Omental fat pad (tissue), 4 donors: ENCODE measurements at places on chromosomes 5 and 9.
A peak's percentile ranks its signal among the peaks of the same experiment; 100 is the strongest.

- DNase-seq: peak; percentile 77
Measured at GRCh38 chr5:172443441-172444109, 10.8 kb downstream of the SH3PXD2B start.

DNA sequence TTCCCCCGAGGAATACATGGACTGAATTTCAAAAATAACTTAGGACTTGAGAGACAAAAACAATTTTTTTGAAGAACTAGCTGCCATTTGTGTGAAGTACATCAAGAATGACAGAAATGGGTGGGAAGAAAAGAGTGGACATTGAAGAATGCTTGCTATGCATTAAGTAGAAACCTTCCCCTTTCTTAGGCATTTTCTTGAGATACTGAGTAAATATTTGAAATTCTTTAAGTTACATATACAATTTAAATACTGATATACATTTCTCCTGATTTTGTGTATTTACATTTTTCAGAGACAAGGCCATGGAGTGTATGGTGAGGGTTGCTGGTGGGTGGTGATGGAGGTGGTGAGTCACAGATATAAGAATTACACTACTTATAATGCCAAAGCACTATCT is 319.3 kb upstream of the ADAMTSL1 start:
- DNase-seq: no peak

DNA sequence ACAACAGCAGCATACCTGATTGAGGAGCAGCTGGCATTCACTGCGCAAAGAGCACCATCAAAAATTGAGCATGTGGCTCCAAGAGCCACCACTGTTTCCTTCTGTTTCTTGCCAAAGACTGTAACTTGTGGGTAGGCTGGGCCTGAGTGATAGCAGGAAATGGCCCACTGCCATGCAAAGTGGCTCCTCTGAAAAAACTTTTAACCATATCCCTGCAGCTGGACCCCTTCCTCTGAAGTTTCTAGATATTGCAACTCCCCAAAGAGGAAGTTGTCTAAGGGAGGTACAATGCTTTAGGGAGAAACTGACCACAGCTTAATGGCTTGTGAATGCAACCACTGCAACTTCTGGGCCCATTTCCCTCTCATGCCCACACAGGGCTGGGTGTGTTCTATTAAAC is 355.4 kb upstream of the PDE4D start:
- DNase-seq: no peak

GRCh38 chr5:31962351-31962751 is 211.8 kb downstream of the GOLPH3 start:
- no peak for DNase-seq

DNA sequence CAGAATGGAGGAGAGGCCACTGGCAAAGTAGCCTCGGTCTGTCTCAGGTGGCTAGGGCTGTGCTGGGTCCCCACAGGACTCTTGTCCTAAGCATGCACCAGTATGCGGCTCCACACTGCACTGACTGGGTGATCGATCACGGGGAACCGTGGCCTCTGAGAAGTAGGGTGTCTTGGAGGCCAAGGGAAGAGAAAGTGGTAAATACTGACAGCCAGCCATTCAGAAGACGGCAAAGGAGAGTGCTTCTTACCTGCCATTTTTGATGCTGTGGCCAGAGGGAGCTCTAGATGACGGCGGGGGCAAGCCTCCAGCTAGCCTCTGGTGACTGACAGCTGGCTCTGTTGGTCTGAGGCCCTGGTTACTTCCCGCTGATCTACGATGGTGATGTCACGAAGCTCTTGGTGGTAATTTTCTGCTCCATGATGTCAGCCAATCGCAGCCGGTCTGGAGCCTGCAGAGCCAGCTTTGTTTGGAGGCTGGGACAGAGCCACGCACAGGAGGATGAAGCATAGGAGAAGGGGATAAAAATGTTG is 40.4 kb upstream of the GADD45G start:
- no peak for DNase-seq

GRCh38 chr5:1431896-1432295 is 13.3 kb downstream of the SLC6A3 start:
- DNase-seq: no peak

DNA sequence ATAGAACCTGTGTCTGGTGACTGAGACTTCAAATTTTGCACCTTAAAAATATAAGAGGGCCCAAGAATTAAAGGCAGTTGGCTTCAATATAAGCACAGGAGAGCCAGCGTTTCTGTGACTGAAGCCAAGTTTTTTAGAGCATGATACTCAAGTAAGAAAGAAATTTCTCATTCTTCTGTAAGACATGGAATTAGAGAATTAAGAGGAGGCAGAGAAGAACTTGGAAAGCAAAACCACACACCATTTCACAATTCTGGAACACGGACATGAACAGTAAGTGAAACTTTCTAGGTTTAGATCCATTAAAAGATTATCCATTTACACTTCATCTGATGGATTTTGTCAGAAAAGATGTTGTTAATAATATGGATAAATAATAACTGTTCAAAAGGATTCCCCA is 8.9 kb upstream of the AGXT2 start:
- DNase-seq: no peak

DNA sequence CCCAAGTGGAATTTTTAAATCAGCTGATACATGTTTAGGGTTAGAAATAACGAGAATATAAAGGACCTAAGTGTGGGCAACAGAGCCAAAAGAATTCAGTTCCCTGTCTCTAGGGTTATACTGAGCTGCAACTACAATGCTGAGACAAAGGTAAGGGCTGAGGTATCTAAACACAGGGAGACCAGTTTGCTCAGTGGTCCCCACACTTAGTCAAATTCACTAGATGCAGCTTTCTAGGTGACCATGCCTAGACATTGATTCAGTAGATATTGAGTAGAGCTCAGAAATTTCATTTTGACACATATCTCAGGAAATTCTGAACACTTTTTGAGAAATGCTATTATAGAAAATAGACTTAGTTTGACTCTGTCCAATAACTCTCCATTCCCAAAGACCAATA is 84.8 kb downstream of the PPP2R2B start:
- no peak for DNase-seq

GRCh38 chr5:52947851-52948250 is 41.3 kb upstream of the ITGA2 start:
- DNase-seq: no peak

- DNase-seq: no peak
Measured at GRCh38 chr9:77947651-77948050, 84.0 kb downstream of the GNAQ start.

DNA sequence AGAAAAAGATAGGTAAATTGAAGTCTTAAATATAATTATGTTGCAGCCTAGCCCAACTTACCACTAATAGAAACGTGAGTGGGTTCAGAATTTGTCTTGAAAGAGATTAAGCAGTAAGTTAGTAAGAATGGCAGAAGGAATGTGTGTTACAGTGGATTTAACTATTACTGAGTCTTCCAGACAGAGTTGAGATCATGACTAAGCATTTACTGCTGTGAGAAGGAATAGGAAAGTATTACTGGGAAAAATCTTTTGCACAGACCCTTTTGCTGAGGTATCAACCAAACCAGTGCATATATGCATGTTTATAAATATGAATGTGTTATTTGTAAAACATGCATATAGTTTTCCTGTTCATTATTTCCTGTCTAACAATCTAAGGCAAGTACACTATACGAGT is 112.8 kb upstream of the EFNA5 start:
- DNase-seq: no peak

DNA sequence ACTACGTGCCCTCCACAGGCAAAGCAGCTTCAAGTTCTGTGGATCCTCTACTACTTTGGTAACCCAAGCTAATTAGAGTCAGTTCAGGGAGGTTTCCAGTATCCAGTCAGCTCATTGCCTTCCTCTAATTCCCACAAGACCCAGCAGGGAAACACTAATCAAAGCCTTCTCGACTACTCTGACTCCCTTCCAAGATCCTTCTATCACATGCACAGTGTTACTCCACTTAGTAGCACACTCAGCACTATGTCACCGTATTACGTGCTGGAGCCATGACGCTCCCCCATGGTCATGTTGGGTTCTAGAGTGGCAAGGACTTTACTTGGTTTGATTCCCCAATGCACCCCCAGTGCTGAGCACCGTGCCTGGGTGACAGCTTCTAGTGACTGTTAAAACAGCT is 53.0 kb downstream of the DCP2 start:
- DNase-seq: no peak

- DNase-seq: no peak
Measured at GRCh38 chr5:36720688-36721087, 114.3 kb downstream of the SLC1A3 start.

DNA sequence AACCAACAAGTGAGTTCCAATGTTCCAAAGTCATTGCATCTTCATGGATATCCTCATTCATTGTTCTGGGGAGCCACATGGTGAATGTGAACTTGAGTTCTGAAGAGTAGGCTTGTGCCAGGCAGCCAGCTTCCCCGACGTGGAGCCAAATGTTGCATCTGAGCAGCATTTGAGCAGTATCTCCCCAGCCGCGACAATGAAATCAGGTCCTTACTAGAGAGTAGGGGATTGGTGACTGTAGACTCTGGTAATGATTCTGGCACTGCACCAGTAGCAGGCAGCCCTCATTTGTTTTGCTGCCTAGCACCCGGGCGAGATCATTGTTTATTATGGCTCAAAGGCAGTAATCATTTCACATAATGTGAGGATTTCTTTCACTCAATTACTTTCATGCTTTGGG is 451.4 kb upstream of the C9orf72 start:
- DNase-seq: no peak

DNA sequence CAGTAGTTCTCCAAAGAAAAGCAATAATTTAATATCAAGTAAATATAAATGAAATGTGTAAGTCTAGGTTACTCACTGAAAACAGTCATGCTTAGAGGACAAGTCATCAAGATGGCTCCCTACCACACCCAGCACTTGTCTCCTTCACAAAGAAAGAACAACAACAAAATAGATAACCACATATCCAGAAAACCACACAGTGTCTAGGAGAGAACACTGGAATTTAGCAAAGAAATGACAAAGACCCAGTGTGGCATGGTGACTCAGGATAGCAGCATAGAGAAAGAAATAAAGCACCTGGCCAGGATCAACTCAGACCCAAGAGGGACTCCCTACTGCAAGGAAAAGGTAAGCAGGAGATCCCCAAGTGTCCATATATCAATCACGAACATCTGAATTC is 356.2 kb downstream of the TMEM161B start:
- DNase-seq: no peak

DNA sequence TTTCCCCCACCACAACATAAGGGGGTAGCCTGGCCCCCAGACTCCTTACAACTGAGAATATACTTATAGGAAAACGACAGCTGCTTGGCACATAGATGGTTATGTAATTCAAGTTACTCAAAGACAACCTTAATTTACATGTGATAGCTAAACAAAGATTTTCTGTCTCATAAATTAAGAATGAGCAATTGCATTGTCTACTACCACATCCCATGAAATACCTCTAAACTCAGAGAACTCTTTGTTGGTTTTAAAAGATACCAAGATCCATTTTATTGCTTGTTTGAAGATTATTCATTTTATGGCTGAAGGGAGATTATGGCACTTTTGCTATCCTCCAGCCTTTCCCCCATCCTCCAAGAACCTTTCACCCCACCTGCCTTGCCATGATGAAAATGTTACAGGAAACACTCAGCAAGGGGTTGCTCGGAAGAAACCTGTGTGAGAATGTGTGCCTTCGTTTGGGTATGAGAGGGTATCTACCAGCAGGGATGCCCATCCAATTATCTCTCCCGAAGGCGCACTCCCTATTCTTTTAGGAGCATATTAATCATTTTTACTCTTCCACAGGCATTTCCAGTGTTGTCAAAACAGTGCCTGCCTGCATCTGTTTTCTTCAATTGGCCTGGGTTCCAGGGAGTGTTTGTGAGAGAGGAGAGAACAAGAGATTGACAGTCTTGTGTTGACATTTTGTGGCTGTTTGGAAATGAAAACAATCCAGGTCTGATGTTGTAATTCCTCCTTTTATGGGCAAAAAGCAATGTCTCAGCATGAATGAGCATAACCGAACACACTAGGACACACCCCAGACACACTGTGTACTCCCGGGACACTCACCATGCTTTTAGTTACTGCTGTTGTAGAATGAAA is 208.0 kb upstream of the ANKRD55 start:
- DNase-seq: no peak

DNA sequence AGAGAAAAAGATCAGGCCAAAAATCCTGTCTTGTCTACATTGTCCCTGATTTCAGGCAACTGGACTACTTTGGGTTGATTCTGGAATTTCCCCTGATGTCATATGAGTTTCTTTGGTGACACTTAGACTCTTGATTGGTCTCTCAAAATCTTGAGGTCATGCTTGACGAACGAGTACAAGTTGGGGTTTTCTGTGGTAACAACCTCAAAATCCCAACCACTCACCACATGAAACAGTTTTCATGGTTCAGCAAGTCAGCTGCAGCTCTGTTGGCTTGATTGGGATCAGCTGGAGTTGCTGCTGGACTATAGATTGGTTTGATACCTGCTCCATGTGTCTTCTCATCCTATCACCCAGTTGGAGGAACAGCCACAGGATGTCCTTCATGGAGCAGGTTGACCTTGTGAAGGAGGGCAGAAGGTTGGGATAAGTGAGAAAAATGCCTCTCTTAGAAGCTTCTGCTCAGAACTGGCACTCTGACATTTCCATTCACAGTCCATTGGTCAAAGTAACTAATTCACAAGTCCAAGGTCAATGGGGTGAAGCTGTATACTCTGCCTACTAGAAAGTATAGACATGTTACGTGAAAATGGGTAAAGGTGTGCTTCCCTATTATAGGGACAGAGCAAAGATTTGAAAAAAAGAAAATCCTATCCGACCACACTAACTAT is 284.5 kb downstream of the SH3GL2 start:
- no peak for DNase-seq

- no peak for DNase-seq
Measured at GRCh38 chr5:141694479-141694878, 12.4 kb upstream of the ARAP3 start.

DNA sequence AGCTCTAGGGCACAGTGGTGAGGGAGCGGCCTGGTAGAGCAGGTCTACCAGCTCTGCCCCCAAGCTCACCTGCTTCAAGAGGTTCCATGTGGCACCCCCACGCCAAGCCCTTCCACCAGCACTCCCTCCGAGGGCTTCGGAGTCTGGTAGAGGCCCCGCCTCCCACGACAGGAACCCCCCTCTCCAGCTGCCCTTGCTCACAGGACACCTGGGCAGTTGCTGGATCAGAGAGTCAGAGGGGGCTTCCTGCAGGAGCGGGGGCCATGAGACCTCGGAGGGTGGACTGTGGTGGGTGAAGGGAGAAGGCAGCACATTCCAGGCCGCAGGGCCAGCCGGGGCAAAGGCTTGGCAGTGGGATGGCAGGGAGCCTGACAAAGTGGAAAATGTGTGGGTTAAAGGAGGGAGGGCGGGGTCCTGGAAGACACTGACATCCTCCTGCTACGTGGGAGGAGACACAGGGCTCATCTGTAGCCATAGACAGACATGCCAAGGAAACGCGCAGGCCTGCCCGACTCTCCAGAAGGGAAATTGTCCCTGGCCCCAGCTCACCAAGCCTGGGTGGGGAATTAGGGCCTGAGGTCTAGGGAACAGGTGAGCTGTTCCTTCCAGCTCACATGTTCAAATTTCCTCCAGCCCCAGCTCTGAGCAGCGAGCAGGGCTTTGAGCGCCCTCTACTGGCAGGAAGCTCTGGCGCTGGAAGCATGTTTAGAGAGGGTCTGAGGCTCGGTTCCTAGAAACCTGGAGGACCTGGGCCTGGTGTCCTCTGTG is 74.2 kb downstream of the NTNG2 start:
- DNase-seq: peak; percentile 79
